ENCODE measurements at places on chromosomes 12 and 14.

GRCh38 chr14:33693237-33693636 lies 257.6 kb downstream of the EGLN3 start:
- DNase-seq = peak; percentile 60

GRCh38 chr12:112349431-112349830 lies 32.8 kb downstream of the HECTD4 start:
- no peak for DNase-seq

GRCh38 chr12:114285554-114285953 lies 120.4 kb downstream of the TBX5 start:
- DNase-seq = no peak

- DNase-seq = no peak
Measured at GRCh38 chr14:53432378-53432802, 279.3 kb upstream of the DDHD1 start.

DNA sequence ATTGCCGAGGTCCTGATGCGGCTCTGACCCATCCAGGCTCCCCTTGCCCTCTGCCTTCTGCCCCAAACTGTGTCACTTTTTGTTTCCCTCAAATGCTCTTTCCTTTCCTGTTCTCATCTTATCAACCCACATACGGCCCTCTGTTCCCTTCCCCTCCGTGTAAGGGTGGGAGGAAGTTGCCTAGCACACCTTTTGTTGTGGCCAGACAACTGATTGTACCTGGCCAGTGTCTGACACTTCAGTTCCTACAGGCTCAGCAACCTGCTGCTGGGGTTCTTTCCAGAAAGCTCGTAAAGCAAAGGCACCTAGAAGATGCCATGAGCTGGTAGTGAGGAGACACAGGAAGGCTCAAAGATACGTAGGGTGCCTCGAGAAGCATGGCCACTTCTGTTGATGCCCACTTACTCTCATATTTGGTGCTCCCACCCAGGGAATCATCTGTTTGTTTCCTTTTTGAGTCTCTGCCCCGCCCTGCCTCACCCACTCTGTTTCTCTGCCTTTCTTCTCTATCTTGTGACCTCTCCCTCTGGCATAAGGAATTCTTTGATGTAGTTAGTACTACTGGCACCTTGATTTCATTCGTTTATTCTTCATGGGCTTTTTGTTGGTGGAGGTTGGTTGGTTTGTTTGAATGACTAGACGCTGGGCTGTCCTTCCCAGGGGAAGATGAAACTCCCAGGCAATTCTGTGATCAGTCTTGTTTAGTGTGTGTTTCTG lies 152.4 kb upstream of the FKBP4 start:
- DNase-seq = no peak

- no peak for DNase-seq
Measured at GRCh38 chr14:32650030-32650429, 288.6 kb upstream of the NPAS3 start.

DNA sequence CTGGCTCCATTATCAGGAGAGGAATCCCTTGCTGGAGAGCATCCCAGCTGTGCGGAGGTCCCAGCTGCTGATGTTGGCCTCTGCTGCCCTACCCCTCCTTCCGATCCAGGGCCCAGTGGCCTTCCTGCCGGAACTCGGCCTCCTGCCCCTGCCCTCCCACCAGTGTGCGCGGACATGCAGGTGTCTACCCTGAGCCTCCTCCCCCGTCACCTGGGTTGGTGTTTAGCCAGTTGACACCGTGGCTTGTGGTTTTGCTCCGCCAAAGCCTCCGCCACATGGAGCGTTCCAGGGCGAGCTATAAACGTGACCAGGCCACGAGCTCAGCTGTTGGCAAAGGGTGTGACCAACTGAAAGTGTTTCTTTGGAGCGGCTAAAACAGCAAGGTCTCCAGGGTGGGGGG lies 1104.3 kb downstream of the BCL11B start:
- no peak for DNase-seq

- DNase-seq = no peak
Measured at GRCh38 chr12:49632986-49633702, 9.8 kb downstream of the PRPF40B start.

DNA sequence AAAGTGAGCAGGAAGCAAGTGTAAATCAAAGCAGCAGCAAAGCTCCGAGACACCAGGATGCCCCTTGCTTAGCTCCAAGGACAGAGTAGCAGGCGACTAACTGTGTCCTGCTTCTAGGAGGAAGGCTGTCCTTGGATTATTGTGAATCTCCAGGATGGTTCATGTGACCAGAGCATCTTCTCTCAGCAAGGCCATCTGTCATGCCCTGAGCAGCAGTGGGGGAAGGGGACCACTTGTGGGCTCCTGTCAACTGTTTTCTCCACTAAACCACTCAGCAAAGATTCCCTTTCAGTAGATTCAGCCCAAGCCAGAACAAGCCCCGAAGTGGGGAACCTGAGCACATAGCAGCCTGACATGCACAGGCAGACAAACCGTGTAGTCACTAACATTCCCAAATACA lies 19.4 kb downstream of the MAP3K9 start:
- no peak for DNase-seq

GRCh38 chr12:77062846-77063461 lies 2.4 kb downstream of the E2F7 start:
- peak; percentile 80 for DNase-seq

DNA sequence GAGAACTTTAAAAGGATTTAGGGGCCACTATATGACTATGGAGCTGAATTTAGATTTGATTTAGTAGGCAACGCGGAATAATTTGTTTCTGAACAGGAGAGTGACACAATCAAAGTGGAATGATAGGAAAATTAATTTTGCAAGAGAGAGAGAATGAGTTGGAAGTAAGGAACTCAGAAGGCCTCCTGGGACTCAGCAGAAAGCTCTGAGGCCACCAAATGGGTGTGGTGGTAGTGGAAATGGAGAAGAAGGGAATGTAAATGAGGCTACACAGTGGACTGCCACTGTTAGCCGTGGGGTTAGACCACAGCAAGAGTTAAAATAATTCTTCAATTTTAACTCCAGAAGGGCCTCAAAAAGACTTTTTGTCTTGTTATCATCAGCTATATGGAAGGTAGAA lies 102.7 kb downstream of the LRRK2 start:
- no peak for DNase-seq

DNA sequence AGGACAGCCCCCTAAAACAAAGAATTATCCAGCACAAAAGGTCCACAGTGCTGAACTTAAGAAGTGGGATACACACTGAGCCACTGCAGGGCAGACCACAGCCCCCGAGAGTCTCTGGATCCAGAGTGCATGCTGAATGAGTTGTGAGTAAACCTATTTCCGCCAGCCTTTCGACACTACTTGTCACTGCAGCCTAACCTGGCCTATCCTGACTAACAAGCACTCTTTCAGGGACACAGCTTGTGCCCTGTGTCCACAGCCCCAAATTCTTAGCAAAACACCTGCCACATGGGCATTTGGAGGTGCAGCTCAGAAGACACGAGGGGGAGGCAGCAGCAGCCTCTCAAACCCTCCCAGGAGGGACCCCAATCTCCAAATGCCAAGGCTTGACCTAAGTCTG lies 31.3 kb downstream of the ITPK1 start:
- DNase-seq = no peak

DNA sequence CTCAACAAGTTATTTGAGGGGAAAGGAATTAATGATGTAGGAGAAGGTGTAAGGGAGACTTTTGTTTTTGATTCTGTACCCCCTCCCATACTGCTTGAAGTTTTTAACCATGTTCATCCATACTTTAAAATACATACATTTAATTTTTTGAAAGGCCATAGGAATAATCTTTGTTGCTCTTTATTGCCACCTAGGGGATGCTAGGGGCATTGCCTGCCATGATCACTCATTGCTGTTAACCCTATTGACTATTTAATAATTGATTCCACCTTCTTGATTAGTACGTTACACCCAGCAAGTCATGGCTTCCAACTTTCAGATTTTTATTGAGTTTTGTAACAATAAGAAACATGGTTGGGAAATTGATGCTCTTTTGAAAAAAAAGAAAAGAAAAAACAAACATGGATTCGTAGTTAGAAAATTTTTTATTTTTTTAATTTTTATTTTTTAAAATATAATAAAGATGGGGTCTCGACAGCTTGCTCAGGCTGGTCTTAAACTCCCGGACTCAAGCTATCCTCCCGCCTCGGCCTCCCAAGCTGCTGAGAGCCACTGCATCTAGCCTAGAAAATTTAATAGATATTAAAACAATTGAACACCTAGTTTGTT lies 8.5 kb upstream of the PRKAB1 start:
- no peak for DNase-seq

DNA sequence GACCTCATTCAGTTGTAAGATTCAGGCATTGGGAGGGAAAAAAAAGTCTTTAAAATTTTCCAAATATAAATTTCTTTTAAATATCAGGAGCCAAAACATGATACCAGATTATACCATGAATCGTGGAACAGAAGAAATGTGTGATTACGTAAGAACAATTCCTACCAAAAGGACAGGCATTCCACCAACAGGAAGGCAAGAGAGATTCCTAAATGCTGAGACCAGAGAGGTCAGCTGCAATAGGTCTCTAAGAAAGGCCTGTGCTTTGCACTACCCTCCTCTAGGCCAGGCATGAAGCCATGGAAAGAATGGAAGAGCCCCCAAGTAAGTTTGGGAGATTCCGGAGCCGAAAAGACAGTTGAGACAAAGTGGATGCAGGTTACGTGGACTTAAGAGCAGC lies 83.7 kb downstream of the PTGER2 start:
- DNase-seq = peak; percentile 35

- DNase-seq = no peak
Measured at GRCh38 chr12:28794211-28794610, 354.9 kb upstream of the FAR2 start.

- DNase-seq = no peak
Measured at GRCh38 chr12:57717131-57717530, 21.4 kb downstream of the AGAP2 start.

DNA sequence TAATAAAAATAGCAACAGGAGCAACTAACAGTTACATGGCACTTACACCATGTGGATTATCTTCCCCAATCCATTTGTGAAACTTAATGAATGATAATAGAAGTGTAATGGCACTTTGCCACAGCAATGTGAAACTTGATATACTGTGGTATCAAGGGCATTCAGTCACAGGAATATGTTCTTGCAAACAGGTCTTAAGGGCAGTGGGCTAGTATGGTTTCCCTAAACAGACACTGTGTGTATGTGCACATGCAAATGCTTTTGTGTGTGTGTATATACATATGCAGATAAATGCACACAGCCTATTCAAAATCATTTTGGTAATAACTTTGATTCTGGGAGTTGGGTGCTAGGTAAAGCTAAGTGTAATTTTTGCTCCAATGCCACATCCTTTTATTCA lies 26.2 kb upstream of the ARHGAP5 start:
- DNase-seq = no peak

GRCh38 chr12:6810758-6811157 lies 10.9 kb upstream of the GPR162 start:
- no peak for DNase-seq

GRCh38 chr14:76640923-76641395 lies 120.3 kb upstream of the VASH1 start:
- no peak for DNase-seq

DNA sequence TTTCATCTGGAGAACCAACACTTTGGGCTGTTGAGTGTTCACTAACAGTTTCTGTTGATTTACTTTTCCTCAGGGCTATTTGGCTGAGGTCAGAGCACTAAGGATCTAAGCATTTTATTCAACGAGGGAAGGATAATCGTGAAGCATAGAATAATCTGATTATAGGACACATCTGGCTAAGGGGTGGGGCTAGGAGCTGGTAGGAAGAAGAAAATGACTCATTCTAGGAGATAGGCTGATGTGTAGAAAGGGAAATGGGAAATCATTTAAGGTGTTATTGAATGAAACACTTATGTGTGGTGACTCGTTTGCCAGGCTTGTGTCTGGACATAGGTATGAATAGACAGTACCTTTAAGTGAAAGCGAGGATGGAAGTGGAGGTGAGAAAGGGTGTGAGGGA lies 167.2 kb downstream of the ETNK1 start:
- no peak for DNase-seq

- DNase-seq = no peak
Measured at GRCh38 chr12:45235087-45236025, 19.5 kb downstream of the ANO6 start.

- DNase-seq = no peak
Measured at GRCh38 chr14:22774011-22774706, 7.7 kb downstream of the OXA1L start.

- DNase-seq = no peak
Measured at GRCh38 chr12:16613199-16613598, 7.2 kb upstream of the LMO3 start.

GRCh38 chr12:42236017-42236416 lies 2.0 kb downstream of the YAF2 start:
- DNase-seq = no peak

- DNase-seq = no peak
Measured at GRCh38 chr12:46930101-46930500, 104.3 kb upstream of the SLC38A4 start.

GRCh38 chr14:77498984-77499527 lies 440 bp upstream of the ISM2 start:
- no peak for DNase-seq

GRCh38 chr14:103070971-103071542 lies 13.0 kb upstream of the LBHD2 start:
- DNase-seq = no peak

DNA sequence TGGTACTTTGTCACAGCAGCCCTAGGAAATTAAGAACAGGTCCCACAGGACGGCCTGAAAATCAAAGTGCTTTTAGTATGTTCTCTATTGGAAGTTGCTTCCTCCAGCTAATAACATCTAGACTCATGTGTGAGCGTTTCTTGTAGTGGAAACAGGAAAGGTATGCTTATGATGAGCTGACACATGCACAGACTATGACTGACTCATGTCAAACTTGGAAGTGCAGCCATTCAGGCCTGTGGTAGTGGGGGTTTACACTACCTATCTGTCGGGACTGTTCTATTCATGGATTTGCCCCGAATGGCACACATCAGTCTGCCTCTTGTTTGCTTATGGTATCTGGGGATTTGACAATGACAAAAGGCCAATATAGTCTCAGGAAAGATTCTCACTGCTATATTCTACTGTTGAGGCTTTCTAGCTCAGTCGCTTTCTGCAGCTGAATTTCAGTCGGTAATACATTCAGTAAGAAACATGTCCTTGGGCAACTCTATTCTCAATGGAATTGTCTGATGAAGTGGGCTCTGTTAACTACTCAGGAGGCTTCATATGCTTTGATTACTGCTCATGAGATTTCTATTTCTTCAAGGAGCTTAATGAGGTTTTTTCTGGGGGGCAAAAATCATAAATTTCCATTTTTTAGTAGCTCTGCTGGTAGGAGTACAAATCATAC lies 270.3 kb upstream of the DAAM1 start:
- no peak for DNase-seq

- DNase-seq = no peak
Measured at GRCh38 chr14:88660056-88660455, 97.2 kb downstream of the ZC3H14 start.

DNA sequence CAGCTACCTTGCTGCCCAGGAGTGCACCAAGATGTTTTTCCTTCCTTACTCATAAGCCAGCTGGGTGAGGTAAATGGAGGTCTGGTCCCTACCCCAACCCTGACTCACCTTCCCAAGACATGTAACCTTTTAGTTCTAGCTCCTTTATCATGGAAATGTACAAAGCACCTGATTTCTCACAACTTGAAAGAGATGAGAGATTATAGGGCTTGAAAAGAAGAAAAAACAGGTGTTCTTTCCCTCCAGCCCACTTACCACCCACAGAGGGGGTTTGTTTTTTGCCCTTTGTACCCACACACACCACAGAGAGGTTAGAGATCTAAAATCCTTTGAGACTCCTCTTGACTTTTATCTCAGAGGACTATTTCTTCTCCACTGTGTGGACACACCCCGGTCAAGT lies 21.1 kb downstream of the PLXNC1 start:
- DNase-seq = no peak

All from non-pigmented ciliary epithelial cell (primary cell).